ENCODE measurements at places on chromosomes 7 and 10.

DNA sequence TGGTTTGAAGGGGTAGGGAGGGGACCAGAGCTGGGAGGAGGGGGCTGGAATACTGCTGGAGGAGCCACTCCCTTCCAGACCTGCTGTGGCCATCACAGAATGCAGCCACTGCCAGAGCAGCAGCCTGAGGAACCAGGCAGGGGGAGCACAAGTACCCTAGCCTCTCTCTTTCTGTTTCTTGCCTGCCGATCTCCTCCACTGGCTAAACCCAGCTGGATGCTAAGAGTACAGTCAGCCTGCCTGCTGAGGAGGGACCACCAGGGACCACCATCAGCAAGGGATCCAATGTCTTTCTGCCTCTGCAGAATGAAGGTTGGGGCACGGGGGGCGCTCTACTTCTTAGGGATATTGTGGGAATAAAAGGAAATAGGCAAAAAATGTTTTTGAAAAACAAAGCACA lies 4.7 kb downstream of the BLVRA start:
- H3K27me3 ChIP-seq, result no peaks in the 10 kb centered on the region
- H3K36me3 ChIP-seq, result no peaks in the 10 kb centered on the region
- no peak overlapping the region for H3K27ac ChIP-seq
- no peak overlapping the region for H3K4me3 ChIP-seq
- peaks cover 13% of the 10 kb centered on the region for H3K4me1 ChIP-seq

DNA sequence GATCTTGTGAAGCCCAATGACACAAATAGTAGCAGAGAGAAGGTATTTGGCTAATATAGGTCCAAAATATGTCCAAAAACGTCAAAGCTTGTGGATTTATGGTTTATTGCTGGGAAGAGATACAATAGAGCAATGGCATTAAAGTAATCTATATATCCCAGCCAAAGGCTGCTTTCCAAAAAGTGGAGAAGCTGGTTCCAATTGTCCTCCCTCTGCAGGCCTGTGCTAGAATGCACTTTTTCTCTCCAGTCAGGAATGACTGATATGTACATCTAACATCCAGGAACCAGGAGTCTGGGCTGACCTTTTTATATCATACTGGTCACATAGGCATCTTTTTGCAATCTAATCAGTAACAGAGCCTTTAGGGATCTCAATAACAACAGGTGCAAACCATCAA lies 167.1 kb upstream of the FAM3C start:
- DNase-seq, result no peak
- no peak overlapping the region for H3K4me3 ChIP-seq
- H3K27ac ChIP-seq, result no peak overlapping the region
- no peaks in the 10 kb centered on the region for H3K36me3 ChIP-seq
- no peaks in the 10 kb centered on the region for H3K4me1 ChIP-seq

GRCh38 chr10:32377458-32378259 lies 30.7 kb upstream of the EPC1 start:
- H3K4me1 ChIP-seq, result peaks cover 6% of the 10 kb centered on the region
- peak; percentile 41 for DNase-seq
- no peaks in the 10 kb centered on the region for H3K36me3 ChIP-seq
- no peaks in the 10 kb centered on the region for H3K27me3 ChIP-seq
- peak overlapping the region; percentile 90 for H3K27ac ChIP-seq

DNA sequence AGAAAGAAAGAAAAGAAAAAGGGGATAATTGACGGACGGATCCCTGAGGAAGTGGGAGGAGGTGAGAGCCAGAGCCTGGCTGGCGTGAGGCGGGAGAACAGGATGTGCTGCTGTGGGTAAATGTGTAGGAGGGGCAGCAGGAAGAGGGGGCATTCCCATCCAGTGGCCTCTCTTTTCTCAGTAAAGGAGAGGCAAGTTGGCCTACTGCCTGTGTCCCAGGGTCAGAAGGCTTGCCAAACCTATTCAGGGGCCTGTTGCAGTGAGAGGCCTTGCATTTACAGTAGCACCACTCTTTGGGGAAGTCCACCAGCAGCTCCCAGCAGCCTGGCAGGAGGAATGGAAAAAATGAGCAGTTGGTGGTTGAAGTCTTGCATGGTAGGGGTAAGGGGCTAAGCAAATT lies 26.6 kb upstream of the ASCC1 start:
- H3K27me3 ChIP-seq, result no peaks in the 10 kb centered on the region
- no peak overlapping the region for H3K27ac ChIP-seq
- H3K4me1 ChIP-seq, result peaks cover 7% of the 10 kb centered on the region

GRCh38 chr10:74255214-74255613 lies 104.2 kb downstream of the ADK start:
- no peaks in the 10 kb centered on the region for H3K27me3 ChIP-seq
- H3K36me3 ChIP-seq, result no peaks in the 10 kb centered on the region
- no peak for DNase-seq

GRCh38 chr10:76209135-76209534 lies 777.7 kb downstream of the LRMDA start:
- H3K4me1 ChIP-seq, result no peaks in the 10 kb centered on the region
- DNase-seq, result no peak
- no peak overlapping the region for H3K4me3 ChIP-seq
- H3K27me3 ChIP-seq, result no peaks in the 10 kb centered on the region
- no peak overlapping the region for H3K27ac ChIP-seq

GRCh38 chr10:13311177-13311575 lies 11.3 kb upstream of the PHYH start:
- DNase-seq, result no peak
- no peak overlapping the region for H3K27ac ChIP-seq

GRCh38 chr10:123236126-123236525 lies 81.9 kb downstream of the BUB3 start:
- H3K27ac ChIP-seq, result no peak overlapping the region
- H3K4me3 ChIP-seq, result no peak overlapping the region
- DNase-seq, result no peak
- no peaks in the 10 kb centered on the region for H3K27me3 ChIP-seq
- H3K4me1 ChIP-seq, result no peaks in the 10 kb centered on the region
- H3K36me3 ChIP-seq, result no peaks in the 10 kb centered on the region

GRCh38 chr7:150439967-150440366 lies 10.5 kb upstream of the GIMAP8 start:
- no peaks in the 10 kb centered on the region for H3K27me3 ChIP-seq
- no peak overlapping the region for H3K4me3 ChIP-seq
- H3K36me3 ChIP-seq, result peaks cover 12% of the 10 kb centered on the region

GRCh38 chr10:130623680-130624267 lies 487.6 kb downstream of the GLRX3 start:
- H3K27ac ChIP-seq, result no peak overlapping the region
- DNase-seq, result no peak
- no peaks in the 10 kb centered on the region for H3K36me3 ChIP-seq
- no peaks in the 10 kb centered on the region for H3K27me3 ChIP-seq

DNA sequence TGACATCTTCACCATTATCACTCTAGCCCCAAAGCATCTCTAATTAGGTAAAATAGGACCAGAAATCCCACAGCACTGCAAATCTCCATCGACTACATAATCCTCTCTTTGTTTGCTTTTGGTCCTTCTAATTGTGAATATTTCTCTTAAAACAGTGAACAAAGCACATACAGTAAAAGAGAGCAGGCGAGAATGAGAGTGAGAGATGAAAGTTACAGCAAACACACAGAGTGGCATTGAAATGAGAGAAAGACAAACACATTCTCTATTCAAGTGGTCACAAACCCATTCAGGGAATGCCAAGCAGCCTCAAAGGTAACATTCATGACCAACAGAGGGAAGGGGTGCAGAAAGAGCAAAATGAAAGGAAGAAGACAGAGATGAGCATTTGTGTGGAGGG lies 109.8 kb upstream of the PTN start:
- H3K4me1 ChIP-seq, result peaks cover 6% of the 10 kb centered on the region
- no peak overlapping the region for H3K4me3 ChIP-seq
- H3K27ac ChIP-seq, result no peak overlapping the region
- DNase-seq, result no peak
- H3K27me3 ChIP-seq, result no peaks in the 10 kb centered on the region

GRCh38 chr10:43201545-43202131 lies 63.4 kb downstream of the CSGALNACT2 start:
- H3K4me1 ChIP-seq, result no peaks in the 10 kb centered on the region
- DNase-seq, result no peak

DNA sequence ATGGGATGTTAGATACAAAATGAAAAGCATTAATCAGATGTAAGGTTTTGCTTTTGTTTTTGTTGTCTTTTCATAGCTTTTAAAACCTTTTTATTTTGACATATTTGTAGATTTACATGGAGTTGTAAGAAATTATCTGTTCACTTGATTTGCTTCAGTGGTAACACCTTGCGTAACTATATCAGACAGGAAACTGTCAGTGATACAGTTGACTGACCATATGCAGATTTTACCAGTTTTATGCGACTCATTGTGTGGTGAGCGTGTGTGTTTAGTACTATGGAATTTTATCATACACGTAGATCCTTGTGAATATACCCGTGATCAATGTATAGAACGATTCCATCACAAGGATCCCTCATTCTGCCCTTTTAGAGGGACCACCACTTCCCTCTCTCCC lies 701.4 kb downstream of the SUGCT start:
- H3K36me3 ChIP-seq, result no peaks in the 10 kb centered on the region
- DNase-seq, result no peak
- H3K27ac ChIP-seq, result no peak overlapping the region
- H3K4me1 ChIP-seq, result no peaks in the 10 kb centered on the region
- H3K27me3 ChIP-seq, result no peaks in the 10 kb centered on the region

DNA sequence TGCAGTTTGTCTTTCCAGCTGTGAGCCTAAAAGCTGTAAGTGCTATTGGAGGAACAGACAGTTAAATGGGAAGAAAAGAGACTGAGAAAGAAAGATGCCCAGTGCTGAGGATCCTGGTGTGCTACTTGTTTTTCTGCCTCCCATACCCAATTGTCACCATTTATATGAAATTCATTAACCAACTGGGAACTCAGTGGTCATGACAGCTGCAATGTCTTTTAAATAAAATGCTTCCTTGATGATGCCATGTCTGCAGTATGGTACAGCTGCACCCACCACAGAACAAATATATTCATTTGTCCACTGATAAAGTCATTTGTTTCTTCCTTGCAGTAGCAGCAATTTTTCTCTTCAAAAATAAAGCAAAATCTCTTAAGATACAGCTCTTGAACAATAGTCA lies 15.6 kb upstream of the RTKN2 start:
- H3K27ac ChIP-seq, result no peak overlapping the region
- no peaks in the 10 kb centered on the region for H3K4me1 ChIP-seq
- no peaks in the 10 kb centered on the region for H3K27me3 ChIP-seq
- H3K36me3 ChIP-seq, result no peaks in the 10 kb centered on the region
- no peak overlapping the region for H3K4me3 ChIP-seq
